ENCODE measurements at places on chromosomes 7 and 10.

- DNase-seq: no peak
Observed at GRCh38 chr10:26821699-26822570, 38.8 kb downstream of the ABI1 start.

DNA sequence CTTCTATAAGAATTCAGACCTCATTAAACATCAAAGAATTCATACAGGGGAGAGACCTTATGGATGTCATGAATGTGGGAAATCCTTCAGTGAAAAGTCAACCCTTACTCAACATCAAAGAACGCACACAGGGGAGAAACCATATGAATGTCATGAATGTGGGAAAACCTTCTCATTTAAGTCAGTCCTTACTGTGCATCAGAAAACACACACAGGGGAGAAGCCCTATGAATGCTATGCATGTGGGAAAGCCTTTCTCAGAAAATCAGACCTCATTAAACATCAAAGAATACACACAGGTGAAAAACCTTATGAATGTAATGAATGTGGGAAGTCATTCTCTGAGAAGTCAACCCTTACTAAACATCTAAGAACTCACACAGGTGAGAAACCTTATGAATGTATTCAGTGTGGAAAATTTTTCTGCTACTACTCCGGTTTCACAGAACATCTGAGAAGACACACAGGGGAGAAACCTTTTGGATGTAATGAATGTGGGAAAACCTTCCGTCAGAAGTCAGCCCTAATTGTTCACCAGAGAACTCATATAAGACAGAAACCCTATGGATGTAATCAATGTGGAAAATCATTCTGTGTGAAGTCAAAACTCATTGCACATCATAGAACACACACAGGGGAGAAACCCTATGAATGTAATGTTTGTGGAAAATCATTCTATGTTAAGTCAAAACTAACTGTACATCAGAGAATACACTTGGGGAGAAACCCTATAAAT, 24.1 kb downstream of the ZNF37A start:
- peak; percentile 28 for DNase-seq

- DNase-seq: peak; percentile 14
Observed at GRCh38 chr7:7668706-7669105, 28.2 kb downstream of the UMAD1 start.

- DNase-seq: peak; percentile 84
Observed at GRCh38 chr7:148847815-148848734, 36.0 kb downstream of the EZH2 start.

DNA sequence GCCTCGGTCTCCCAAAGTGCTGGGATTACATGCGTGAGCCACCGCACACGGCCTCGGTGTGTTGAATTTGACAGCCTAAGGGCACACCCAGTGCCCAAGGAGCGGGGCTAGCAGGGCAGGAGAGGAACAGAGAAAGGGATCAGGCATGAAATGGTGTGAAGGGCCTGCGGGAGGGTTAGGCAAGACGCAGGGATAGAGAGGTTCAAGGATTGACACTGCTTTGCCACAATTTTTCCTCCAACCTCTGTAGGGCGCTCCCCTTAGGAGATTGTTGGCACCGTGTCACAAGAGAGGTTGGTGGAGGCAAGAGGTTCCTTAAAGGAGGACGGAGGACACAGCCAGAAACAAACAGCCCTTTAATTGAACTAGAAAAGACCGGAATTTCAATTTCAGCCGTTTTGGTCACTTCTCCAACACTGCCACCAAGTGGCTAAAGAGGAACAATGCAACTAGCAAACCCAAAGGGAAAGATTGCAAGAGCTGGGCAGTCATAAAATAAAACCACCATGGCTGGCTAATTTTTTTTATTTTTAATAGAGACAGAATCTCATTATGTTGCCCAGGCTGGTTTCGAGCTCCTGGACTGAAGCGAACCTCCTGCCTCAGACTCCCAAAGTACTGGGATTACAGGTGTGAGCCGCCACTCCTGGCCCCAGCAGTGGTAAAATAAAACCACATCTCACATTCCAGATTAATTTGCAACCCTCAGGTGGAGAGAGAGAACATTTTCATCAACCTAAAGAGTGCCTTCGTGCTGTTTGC, 6.9 kb upstream of the CREB3L2 start:
- peak; percentile 88 for DNase-seq

DNA sequence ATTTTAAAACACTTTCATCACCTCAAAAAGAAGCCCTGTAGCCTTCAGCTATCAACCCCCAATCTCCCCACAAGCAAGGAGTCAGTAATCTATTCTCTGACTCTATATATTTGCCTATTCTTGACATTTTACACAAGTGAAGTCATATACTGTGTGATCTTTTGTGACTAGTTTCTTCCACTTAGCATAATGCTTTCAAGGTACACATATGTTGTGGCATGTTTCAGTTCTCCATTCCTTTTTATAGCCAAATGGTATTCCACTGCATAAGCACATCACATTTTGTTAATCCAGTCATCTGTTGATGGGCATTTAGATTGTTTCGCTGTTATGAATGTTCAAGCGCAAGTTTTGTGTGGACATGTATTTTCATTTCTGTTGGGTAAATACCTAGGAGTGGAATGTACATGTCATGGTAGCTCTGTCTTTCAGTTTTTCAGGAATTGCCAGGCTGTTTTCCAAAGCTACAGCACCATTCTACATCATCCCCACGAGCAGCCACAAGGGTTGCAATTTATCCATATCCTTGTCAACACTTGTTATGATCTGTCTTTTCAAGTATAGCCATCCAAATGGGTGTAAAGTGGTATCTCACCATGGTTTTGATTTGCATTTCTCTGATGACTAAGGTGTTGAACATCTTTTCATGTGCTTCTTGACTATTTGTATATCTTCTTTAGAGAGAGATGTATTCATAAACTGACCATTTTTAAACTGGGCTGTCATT, 405.6 kb downstream of the KCNMA1 start:
- no peak for DNase-seq

DNA sequence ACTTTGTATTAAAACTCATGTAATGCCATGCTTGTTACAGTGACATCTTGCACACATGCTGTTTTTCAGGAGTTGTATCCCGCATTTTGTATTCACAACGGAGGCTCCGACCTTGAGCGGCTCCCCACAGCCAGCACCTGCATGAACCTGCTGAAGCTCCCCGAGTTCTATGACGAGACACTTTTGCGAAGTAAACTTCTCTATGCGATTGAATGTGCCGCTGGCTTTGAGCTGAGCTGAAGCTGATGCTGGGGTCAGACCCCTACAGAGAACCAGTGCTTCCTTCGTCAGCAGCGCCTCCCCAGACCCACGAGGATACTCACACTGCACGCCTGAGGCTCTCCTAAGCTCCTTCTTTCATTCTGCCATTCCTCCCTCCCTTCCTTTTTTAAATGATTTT, 69.3 kb upstream of the DNAJB6 start:
- DNase-seq: no peak

GRCh38 chr10:53236941-53237340, 464.4 kb upstream of the MBL2 start:
- no peak for DNase-seq

- DNase-seq: peak; percentile 94
Observed at GRCh38 chr7:100887516-100888290, 1.8 kb downstream of the UFSP1 start.

DNA sequence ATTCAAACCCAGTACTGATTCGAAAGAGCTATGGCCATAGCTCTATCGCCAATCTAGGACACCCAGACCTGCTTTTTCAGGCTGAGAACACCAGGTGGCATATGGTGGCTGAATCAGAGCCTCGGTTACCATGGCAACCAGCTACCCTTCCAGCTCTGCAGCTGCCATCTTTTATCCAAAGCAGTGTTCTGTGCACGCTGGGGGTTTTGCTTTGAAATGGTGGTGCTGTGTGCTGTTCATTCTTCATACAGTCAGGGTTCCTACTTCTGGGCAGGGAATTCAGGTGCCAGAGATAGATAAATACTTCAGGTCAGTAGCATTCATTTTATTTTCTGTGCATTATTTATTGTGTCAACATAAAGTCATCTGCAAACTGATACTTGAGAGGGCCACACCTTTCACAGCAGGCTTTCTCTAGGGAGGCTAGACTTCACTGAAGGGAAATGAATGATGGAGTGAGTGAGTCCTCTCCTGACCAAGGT, 85.4 kb downstream of the AKR1D1 start:
- DNase-seq: peak; percentile 96

DNA sequence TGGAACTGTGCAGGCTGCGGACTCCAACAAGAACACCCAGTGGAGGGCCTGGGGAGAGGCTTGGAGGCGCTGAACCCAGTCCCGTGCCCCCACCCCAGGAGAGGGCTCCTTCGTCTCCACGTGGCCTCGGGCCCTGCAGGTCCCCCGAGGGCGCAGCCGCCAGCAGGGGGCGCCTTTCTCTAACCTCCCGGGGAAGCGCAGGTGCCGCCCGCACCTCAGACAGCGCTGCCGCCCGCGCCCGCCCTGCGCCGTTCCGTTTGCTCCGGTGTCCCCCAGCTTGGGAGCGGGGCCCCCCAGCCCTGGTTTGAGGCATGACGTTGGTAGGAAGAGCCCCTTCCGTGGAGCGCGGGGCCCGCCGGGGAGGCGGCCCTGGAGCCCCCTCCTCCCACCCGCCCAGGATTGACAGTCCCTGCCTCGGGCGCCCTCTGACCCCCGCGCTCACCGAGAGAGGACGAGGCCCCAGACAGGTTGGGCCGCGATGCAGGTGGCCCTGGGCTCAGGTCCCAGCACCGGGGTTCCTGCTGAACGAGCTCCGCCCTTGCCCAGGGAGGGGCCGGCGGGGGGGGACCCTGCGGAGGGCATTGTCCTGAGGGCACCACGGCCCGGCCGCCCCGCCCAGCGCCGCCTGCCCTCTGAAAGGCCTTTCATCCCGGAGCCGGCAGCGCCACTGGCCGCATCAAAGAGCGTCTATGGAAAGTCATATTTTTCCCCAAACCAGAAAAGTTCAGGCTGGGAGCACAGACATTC, 42.8 kb downstream of the FOXL3 start:
- peak; percentile 85 for DNase-seq

DNA sequence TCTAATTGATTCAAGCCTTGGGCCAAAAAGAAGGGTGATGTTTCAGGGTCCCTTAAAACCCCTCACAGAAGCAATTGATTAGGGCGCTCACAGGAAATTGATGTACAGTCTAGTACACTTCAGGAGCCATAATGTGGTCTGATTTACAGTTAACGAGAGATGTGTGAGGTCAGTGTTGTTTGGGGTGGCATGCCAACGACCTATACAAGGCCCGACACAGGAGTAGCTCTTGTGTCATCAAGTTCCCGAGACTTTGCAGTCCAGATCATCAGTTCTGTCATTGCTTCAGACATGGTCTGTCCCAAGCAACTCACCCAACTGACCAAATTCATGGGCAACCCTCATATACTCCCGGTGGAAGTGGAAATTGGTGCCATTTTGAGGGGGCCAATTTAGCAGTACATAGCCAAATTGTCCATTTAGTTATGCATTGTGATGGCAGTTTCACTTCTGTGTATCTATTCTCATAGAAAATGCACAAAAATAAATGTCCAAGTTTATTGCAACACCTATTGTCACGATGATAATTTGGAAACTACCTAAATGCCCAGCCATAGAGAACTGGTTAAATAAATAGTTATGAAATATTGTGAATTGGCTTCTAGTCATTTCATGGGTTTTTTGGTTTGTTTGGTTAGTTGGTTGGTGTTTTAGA, 18.0 kb upstream of the ARID5B start:
- DNase-seq: no peak

DNA sequence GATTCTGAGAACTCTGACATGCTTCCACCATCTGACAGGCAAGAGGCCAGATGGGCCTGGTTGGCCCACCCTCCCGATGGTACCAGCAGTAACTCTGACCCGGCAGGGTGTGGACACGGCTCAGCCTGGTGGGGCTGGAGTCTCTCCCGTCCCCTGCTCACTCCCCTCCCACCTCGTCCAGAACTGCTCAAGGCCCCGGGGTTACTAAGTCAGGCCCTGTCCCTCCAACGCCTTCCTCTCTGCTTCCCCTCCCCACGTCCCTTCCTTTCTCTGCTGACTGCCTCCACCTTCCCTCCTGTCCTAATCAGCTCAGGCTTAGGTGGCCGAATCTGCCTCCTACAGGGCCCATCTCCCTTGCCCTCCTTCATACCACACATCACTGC, 12.5 kb downstream of the CALML5 start:
- DNase-seq: no peak

- no peak for DNase-seq
Observed at GRCh38 chr7:7971308-7972040, 2.9 kb downstream of the GLCCI1 start.

DNA sequence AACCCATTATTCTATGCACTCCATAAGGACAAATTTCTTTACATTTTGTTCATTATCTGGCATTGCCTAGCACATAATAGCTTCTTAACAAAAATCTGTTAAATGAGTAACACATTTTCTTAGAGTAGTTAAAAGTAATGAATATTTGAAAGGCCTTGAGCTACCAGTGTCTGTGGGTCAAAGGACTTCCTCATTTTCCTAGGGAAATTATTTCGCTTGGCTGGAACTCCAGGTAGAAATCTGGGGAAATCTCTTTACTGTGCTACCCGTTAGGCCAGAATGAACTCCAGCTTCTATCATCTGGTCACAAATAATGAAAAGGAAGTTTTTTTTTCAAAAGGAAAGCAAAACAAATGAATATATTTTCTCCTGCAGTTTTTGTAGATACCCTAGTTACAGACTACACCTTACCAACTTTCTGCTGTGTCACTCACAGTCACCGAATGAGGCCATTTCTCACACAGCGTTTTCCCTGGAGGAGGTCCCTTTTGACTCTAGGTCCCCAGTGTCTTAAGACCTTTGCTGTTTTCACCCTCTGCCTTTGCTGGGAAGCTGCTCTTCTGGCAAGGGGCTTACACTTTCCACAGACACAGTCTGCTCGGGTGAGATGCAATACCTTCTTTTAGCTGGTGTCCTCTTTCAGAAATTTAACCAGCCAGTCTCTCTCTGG, 1.6 kb downstream of the SAMD9L start:
- peak; percentile 60 for DNase-seq

DNA sequence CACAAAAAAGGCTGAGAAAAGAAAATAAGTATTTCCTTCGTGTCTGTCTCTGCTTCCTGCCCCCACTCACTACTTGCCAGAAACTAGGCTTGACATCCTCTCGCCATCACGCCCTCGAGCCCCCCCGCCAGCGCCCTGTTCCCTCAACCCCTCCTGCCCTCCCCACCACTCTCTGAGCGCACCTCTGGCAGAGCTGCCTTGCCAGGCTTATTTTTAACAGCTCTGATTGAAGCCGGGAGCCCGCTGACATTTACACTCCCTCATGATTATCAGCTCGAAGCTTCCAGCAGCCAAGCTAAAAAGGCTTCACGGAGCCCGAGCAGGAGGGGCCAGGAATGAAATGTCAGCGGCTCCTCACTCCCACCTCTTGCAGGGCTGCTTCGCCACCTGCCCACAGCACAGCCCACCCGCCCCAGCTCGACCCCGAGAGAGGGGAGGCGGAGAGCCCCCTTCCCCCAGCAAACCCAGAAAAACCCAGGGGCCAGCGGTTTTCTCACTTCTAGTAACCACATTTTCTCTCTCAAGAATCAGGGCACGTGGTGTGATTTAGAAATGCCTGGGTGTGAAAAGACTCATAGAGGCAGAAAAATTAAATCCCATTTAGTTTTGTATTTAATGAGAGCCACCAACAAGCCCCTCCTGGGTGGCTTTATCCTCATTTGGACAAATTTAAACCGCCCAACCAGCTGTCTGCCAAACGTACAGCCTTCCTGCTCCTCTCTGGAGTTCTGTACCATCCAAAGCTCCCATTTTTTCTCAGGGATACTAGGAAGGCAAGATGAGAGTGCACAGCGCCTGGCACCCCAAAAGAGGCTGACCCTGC, 89.3 kb downstream of the SLIT1 start:
- no peak for DNase-seq

- no peak for DNase-seq
Observed at GRCh38 chr10:110780704-110781103, 91.0 kb upstream of the PDCD4 start.

- peak; percentile 80 for DNase-seq
Observed at GRCh38 chr7:71735961-71736556, 604.1 kb downstream of the GALNT17 start.
